Kidney tubule cell (primary cell): ENCODE measurements at places on chromosomes 1 and 21.

DNA sequence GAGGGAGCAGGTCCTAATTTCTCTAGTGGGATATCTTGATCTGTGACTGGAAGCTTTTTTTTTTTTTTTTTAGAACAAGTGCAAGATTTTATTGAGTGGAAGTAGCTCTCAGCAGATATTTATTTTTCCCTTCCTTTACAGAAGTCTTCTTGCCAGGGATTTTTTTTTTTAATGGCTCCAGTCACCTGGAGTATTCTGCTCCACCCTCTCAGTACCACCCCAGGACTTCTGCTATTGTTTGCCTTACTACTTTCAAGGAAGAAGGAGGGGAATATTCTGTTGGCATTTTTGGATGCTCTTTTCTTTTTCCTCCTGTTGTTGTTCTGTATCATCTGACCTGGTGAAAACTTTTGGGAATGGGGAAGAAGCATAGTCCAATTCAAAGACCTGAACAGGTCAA is 23.1 kb upstream of the CYP2J2 start:
- DNase-seq, result no peak

DNA sequence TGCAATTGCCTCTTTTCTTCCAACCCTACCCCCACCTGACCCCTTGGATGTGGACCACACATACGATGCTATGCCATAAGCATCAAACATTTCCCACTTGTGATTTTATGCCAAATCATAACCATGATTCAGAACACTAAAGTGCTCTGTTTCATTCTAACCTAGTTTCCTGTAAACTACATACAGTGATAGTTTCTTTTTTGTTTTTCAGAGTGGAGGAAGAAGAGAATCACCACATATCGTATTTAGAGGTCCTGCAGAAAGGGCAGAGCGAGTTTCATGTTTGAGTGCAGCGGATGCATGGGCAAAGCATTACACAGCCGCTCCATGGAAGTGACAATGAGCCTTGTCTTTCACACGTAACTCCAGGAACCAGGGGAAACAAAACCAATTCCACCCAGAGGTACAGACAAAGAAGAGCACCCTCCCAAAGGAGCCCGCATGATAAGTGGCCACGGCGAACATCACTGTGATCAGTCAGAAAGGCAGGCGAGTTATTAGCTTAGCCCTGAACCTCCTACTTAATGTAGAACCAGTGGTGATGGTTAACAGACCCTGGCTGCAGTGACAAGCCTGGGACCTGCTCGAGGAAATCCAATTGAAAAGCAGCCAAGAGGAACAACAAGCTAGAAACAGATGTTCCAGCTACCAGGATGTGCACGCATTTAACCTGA is 64.0 kb upstream of the ZNF281 start:
- peak; percentile 85 for DNase-seq

DNA sequence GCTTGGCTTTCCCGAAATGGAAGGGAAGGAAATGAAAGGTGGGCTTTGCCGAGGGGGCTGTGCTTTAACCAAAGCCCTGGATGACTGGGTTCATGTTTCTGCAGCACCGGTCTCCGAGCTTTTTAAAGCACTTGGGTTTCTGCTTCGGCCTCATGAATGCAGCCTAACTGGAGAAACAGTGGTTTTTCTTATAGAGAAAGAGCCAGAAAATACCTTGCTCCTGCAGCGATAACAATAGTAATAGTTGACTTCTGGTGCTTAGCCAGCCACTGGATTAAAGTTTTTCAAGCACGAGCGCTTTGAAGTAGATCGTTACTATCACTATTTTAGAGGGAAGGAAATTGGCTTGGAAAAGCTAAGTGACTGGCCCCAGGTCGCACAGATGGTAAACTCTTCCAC is 500 bp upstream of the DOCK7 start:
- DNase-seq, result no peak

GRCh38 chr1:243482141-243483022 is 226.5 kb downstream of the SDCCAG8 start:
- DNase-seq, result peak; percentile 34

DNA sequence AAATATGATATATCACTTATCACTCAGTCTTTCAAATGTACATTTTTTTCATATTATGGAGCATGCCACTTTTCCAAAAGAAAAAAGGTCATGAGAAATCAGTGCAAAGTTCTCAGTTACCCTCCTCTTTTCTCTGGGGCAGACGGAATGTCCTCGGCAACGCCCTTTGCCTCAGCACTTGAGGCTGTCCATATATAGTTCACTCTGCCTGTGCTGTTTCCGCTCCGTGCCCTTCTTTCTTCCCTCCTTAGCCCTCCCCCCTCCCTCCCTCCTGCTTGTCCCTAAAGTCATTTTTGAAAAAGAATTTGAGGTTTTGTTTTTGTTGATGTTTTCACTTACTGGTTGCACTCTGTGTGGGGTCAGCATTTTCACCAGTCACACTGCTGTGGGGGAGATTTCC is 5.4 kb downstream of the BARHL2 start:
- no peak for DNase-seq

GRCh38 chr1:177174921-177175634 is 4.3 kb downstream of the BRINP2 start:
- DNase-seq, result no peak

DNA sequence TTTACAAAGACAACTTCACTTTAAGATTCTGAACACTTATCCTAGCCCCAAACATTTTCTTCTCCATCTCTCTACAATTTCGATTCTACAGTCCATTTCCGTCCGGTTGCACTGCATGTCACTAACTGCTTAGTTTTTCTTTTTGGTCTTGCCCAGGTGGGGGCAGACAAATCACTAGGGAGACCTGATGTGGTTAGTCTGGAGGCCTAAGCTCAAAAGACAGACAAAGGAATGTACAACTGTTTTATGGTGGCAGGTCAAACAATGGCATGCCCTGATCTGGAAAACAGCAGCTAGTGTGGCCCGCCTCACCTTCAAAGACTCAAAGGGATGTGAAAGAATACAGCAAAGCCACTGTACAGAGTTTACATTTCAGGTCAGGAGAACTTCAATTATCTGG is 3.8 kb downstream of the ETV3 start:
- DNase-seq, result no peak

DNA sequence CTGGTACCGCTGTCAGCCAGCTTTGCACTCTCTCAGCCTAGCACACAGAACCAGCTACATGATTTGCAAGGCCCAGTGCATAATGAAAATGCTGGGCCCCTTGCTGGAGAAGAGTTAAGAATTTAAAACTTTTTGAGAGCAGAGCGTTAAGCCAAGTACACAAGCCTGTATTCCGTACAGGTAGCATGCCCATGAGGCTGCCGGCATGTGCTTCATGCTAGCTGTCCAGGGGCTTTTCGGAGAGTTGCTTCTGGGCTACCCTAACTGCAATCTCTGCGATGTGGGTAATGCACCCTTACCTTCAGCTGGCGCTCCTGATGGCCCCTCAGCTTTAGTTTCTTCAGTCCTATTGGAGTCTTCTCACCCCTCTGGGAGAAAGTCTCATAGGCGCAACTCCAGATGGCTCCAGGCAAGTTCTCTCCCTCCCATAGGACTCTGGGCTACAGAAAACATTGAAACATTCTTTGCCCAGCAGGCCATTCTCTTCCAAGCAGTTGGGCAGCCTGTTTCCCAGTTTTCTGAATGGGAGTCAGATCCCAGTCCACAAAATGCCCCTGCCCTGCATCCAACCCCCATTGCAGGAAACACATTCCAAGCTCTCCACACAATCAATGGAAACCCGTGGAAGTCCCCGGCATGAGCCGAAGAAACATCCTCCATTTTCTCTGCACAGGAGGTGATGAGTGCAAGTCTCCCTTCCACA is 5.7 kb upstream of the AKT3 start:
- no peak for DNase-seq

DNA sequence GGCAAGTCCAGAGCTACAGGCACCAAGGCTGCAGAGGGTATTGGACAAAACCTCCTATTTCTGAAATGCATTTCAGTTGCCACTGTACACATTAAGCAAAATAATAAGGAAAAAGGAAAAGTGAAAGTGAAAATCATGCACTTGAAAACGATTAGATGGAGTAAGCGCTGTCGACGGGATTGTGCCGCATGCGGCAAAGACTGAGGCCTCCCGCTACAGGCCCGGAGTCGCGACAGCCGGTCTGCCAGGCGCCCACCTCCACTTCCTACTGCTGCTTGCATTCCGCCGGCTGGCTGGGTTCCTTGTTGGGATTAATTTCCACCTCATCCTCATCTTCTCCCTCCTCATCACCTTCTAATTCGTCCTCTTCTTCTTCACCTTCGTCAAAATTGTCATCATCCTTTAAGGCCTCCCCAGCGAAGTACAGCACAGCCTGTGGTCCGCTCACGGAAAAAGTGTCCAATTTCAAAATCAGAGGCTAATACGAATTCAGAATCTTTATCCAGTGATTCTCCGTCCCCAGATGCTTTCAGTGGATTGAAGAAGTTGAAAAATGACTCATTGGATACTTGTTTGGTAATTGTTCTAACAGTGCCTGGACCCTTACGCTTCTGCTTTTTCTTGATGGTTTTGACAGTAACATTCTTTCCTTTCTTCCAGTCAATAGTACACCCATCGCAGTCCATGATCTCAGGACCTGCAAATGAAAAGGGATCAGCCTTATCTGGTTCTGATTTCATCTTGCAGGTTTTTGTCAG is 38.0 kb downstream of the CD58 start:
- DNase-seq, result no peak

- DNase-seq, result peak; percentile 33
These were observed 238.0 kb upstream of the TMEM51 start for GRCh38 chr1:14915356-14916054.

DNA sequence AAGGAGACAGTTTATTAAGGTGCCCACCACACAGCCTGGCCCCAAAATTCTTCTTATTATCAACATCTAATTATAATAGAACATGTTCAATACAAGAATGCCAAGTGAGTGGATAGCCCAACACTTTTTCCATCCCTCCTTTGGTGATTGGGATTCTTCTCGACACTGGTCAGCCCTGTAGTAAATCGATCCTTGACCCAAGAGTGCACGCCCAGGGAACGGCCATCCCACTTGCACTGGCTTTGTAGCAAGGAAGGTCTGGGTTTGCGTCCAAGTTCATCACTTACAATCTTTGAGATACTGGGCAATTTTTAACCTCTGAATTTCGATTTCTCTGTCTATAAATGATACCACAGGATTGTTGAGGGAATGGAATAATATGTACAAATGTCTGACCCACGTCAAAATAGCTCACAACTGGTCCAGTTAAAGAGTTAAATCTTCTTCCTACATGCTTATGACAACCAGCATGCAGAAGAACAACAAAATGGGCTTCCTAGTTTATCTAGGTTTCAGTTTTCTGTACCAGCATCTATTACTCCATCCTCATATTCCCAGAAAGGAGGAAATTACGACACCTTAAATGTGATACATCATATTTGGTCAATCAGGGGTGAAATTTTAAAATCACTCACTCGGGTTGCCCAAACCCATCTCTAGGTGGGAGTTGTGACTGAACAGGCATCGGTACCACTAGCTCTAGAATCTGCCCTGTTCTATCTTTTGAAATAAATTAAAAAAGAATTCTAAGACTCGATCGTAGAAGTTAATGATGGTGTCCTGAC is 161.8 kb downstream of the CLIC6 start:
- no peak for DNase-seq

GRCh38 chr1:7376676-7377075 is 394.4 kb upstream of the VAMP3 start:
- no peak for DNase-seq

DNA sequence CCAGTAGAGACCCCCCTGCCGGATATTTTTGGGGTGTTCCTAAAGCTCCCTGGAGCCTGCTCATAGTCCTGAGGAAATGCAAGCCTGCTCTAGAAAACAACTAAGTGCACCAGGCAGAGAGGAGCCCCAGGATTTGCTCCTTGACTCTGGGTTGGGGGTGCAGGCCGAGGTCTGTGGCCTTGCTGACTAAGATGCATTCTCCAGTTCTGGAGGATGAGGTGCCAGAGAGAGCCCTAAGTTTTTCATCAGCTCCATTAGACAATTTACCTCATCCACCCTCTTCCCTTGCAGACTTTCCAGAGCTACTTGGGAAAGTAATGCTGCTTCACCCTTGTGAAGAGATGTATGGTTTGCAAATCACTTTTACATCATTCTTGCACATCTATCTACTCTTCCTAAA is 9.1 kb downstream of the TUFT1 start:
- DNase-seq, result no peak

GRCh38 chr1:9291914-9292360 is 757 bp upstream of the SPSB1 start:
- DNase-seq, result peak; percentile 39

DNA sequence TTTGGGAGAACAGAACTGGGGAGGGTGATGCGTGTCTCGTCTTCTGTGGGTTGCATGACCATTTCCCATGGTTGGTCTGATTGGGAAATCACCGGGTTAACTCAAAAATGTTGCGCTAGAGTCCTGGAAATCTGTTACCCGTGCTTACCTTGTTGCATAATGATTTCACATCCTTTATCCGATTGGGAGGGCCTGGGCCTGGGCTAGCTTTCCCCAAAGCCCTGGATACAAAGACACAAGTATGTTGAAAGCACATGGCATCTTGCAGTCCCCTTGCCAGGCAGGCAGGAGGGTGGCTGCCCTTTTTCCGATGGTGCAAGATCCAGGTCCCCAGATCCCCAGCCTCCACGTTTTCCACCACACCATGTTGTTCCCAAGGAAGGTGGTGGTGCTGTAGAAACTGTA is 582 bp downstream of the TRPM2 start:
- no peak for DNase-seq

DNA sequence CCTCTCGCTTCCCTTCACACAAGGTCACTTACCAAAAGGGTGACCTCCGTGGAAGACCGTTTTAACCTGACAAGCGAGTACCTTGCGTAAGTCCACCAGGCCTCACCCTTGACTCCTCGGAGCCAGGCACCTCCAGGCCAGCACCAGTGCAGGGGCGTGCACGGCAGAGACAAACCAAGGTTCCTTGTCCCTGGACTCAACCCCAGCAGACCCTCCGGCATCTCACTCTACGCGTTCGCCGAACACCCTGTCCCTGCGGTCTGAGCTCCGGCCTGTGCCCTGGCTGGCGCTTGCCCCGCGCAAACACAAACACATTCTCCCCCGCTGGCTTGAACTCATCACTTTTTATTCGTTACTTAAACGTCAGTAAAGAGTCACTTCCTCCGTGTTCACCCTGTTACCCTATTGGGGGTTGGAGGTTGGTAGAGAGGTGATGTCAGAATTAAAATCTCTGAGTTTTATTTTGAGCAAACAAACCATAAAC is 4.5 kb downstream of the TBX15 start:
- DNase-seq, result no peak

- peak; percentile 60 for DNase-seq
These were observed 22.6 kb downstream of the MIGA1 start for GRCh38 chr1:77802026-77802425.

- peak; percentile 13 for DNase-seq
These were observed 41.5 kb downstream of the LRRC53 start for GRCh38 chr1:74470936-74471335.

GRCh38 chr21:34986561-34987500 is 62.3 kb downstream of the RUNX1 start:
- peak; percentile 57 for DNase-seq
